ENCODE measurements at places on chromosomes 5 and 9. TPM values are rescaled to one million over a fixed set of nuclear protein-coding genes. Genes with fewer than 3 reads are reported as not detected.

The C9orf153 gene
- not detected for total RNA-seq

The RGS14 gene
- 3.1 TPM for total RNA-seq

The FBLL1 gene
- total RNA-seq = 0.43 TPM

The MTRR gene
- total RNA-seq = 31.3 TPM

DNA sequence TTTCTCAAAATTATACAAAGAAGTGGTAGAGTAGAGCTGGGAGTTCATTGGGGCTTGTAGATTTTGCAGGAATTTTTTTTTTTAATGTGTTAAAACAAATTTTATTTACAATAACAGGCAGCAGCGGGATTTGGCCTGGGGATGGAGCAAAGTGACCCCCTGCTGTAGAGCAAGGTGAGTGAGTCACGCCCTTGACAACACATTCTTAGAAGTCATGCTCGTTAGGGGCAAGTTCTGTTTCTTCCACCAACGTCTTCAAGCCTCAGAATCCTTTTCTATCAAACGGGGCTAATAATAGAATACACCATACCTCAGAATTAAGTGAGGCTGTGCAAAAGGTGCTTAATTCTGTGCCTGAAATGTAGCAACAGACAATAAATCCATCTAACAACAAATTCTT is 1.1 kb upstream of the ANKDD1B start:
- DNase-seq = no peak

DNA sequence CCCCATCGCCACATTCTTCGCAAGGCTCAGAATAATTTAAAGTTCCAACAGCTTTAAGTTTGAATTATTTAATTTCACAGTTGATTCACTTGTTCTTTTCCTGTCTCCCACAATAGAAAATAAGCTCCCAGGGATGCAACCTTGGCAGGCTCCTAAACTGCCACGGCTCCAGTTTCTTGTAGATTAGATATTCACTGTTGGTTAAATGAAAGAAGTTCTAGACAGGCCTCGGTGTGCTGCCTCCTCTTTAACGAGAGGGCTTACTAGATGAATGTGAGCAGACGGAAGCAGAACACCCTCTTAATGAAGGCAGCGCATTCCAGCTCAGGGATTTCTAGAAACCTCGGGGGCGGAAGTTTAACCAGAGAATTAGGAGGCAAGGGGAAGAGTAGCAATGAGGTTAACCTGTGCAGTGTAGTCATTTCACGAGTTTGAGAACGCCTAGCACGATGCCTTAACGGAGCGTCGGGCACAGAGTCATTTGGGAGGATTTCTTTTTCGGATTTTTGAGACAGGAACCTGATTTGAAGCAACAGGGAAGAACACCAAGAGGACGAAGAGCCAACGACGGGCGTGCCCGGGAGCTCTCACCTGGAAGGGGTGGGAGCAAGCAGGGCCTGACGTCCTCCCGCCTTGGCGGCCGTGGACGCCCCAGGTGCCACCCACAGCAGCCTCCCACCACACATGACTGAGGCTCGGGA is 637 bp upstream of the SMC5 start:
- DNase-seq = peak; percentile 66

DNA sequence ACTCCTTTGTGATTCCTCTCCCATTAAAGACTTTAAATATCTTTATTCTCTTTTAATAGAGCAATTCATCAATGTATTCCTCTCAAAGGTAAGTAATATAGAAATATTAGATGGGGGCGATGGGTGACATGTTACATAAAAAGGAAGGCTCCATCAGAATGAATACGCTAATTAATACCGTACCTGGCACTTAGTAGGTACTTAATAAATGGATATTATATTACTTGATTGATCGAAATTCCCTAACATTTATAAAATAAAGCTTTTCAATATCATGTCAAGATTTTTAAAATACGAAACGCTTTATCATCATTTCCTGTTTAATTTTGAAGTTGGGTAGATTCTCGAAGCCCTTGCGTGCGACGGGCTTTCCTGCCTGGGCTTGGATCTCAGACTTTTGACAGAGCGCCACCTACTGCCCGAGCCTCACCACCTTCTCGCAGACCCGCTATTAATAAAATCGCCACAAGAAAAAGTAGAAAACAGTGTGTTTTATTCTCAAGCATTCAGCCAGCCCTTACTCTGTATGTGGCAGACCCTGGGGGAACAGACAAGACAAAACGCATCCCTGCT is 99.4 kb downstream of the C5orf15 start:
- peak; percentile 82 for DNase-seq

GRCh38 chr9:36748322-36748899 is 175.7 kb downstream of the MELK start:
- no peak for DNase-seq

DNA sequence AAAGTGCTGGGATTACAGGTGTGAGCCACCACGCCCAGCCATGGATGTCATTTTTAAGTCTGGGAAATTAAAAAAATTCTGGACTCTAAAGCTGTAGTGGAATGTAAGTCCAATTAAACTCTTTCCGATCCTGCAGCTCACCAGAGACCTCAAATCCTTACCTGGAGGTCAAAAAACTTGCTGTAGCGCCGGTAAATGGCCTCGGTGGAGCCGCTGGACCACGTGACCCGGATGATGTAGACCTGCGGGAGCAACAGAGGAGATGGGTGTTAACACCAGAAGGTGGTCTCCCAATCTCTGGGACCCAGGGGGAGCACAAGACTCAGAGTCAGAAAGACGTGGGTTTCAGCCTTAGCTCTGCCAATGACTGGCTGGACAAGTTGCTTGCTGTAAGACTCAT is 32.1 kb downstream of the SH3PXD2B start:
- no peak for DNase-seq

DNA sequence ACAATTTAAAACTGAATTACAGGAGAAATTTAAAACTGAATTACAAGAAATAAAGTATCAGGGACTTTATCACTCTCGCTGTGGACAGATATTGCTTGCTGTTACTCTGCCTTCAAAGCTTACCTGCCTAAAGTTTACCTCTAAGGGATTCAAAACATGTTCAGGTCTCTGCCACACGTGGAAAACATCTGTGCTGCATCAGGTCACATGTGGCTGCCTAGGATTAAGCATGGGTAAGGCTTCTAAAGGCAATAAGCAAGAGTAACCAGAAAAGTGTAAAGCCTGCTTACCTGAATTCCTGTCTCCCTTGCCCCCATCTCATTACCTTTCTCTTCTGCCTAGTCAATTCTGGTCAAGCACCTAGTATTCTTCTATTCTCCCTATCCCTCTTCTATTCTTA is 18.9 kb downstream of the MINAR2 start:
- DNase-seq = no peak

DNA sequence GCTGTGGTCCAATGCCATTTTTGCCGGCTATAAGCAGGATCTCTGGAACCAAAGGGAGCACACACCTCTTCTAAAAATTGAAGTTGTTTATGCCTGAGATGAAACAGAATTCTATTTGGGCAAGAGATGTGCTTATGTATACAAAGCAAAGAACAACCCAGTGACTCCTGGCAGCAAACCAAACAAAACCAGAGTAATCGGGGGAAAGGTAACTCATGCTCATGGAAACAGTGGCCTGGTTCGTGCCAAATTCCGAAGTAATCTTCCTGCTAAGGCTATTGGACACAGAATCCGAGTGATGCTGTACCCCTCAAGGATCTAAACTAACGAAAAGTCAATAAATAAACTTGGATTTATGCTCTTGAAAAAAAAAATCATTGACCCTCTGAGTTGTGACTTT is 178.7 kb downstream of the CEMIP2 start:
- DNase-seq = no peak

DNA sequence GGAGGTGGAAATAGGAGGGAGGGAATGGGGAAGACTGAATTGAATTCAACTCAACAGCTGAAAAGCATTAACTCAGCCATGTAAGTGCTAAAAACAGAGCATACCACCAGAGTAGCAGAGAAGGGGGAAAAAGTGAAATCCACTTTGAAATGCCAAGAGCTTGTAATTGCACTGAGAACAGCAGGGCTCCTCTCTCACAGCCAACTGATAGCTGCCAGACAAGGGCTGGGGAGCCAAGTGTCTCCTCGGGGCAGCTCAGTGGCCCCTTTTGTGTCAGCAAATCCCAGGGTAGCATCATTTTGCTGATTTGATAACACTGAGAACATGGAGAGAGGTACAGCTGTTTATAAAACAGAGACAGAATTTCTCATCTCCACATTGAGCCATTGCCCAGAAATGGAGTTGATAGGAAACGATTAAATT is 182.5 kb downstream of the FRMD3 start:
- DNase-seq = no peak

DNA sequence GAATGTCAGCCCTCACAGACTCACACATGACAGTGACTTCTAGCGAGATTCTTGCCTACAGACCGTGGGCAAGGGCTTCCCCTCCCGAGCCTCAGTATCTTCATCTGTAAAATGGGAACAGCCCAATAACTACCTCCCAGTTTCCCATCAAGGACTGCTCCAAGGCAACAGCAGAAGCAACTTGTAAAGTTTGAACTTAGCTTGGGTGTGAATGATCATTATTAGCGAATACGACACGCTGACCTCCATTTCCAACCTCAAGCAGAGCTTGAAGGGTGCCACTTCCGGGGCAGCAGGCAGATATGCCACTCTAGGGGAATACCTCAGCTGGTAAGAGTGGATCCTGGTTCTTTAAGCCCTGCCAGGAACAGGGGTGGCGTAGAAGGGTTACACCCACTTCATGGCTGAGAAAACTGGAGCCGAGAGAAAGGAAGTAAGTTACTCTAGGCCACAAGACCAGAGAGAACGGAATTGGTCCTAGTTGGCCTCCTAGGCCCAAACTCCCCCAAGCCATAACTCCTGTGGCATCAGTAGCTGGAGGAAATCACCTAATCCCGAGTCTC is 2.0 kb downstream of the RNF44 start:
- DNase-seq = no peak

DNA sequence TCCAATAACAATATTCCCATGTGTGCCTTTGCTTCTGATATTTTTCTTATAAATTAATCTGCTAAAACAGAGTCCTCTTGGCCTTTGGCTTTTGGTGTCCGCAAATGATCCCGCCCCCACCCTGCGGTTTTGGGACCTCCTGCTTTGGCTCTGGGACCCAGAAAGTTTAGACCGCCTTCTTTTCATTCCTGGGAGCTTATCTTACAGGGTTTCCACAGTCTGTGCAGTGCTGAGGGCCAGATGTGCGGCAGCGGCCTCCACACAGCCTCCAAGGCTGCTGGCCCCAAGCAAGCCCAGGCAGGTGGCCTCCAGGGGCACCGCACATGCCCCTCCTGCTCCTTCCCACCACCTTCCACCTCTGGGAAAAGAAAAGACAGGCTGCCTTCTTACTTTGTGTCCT is 191.5 kb downstream of the ERCC6L2 start:
- no peak for DNase-seq

DNA sequence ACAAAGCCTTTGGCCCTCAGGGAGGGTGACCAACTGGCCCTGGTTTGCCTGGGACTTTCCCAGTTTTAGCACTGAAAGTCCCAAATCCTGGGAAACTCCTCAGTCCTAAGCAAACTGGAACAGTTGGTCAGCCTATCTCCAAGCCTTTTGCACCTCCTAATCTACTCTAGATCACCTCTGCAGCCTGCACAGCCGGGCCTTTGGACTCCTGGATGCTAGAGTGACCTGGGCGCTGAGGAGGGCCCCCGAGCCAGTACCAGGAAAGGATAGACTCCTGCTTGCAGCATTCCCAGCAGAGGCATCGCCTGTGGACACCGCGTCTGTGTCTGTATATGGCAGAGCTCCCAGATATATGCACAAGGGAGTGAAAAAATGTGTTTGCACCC is 15.1 kb downstream of the IRF1 start:
- DNase-seq = no peak

GRCh38 chr5:153584126-153584959 is 93.9 kb downstream of the GRIA1 start:
- DNase-seq = no peak

- DNase-seq = no peak
These were observed 7.3 kb downstream of the ZFP62 start for GRCh38 chr5:180853848-180854176.

DNA sequence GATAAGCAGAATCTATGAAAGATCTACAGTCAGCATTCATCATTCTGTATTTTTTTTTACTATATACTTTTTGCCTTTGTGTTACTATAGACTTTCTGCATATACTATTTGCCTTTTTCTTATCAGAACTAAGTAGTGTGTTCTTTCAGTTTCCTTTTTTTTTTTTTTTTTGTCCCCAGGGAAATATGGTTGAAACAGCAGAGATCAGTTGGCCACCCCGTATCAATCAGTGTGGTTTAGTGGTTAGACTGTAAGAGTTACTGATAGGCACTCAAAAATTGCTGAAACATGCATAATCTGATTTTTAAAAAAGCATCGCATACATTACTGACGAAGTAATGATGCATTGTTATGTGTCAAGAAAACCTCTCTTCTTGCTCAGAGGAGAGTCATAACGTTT is 990.8 kb upstream of the EDIL3 start:
- no peak for DNase-seq

GRCh38 chr5:134145779-134146581 is 30.8 kb downstream of the SKP1 start:
- DNase-seq = peak; percentile 85

- no peak for DNase-seq
These were observed 102.1 kb downstream of the EGFLAM start for GRCh38 chr5:38360323-38361061.

GRCh38 chr5:60668686-60669304 is 31.2 kb downstream of the DEPDC1B start:
- DNase-seq = no peak

DNA sequence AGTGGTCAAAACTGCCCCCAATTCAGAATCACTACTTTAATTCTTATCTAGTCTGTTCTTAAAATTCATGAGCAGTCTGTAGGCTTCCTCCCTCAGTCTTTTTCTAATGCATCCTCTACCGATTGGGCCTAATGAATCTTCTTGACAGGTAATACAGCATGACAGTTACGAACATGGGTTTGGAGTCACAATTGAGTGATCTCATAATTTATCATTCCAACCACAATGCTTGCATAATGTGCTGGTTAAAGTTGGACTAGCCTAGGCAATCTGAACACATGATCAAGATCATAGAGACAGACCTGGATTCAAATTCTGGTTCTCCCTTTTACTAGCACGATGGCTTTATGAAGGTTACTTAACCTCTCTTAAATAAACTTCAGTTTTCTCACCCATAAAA is 33.1 kb upstream of the SETD9 start:
- no peak for DNase-seq

GRCh38 chr9:101030086-101030391 is 1.5 kb downstream of the PLPPR1 start:
- DNase-seq = no peak

DNA sequence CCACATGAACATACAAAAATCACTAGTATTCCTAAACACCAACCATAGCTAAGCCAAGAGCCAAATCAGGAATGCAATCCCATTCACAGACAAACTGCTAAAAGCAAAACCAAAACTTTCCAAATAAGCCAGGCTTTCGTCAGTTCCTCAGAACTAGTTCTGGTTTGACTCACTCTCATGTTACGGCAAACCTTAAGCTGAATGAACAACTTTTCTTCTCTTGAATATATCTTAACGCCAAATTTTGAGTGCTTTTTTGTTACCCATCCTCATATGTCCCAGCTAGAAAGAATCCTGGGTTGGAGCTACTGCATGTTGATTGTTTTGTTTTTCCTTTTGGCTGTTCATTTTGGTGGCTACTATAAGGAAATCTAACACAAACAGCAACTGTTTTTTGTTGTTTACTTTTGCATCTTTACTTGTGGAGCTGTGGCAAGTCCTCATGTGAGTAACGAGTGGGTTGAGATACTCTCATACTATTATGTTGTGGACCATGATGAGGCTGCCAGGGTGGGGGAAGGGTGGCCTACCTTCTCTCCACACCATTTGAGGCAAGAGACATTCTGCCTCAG is at the start of gene PDCD1LG2:
Gene PDCD1LG2 (plus strand): TSS at position 172 of the 572 bp plus-strand sequence. CDS start 12,016 bp downstream, outside the sequence.
- DNase-seq = no peak

Measured in right atrium auricular region (tissue), 2 donors.